ENCODE measurements at places on chromosomes 5 and 9. TPM values are rescaled to one million over a fixed set of nuclear protein-coding genes. Genes with fewer than 3 reads are reported as not detected.

The PLEKHG4B gene
- 0.13 TPM for total RNA-seq

The NUP155 gene
- total RNA-seq: 21.5 TPM

The PCDHGA7 gene
- 4.1 TPM for total RNA-seq

The KCNN2 gene
- total RNA-seq: 1.5 TPM

The MXD3 gene
- total RNA-seq: 6.6 TPM

The FAT2 gene
- 0.13 TPM for total RNA-seq

The EDIL3 gene
- total RNA-seq: 32.8 TPM

The PCDHGA5 gene
- total RNA-seq: 2.8 TPM

The ROPN1L gene
- 1.7 TPM for total RNA-seq

The CDX1 gene
- not detected for total RNA-seq

The ASTN2 gene
- 11.5 TPM for total RNA-seq

GRCh38 chr5:60084226-60084625 lies 190.7 kb upstream of the PDE4D start:
- DNase-seq: no peak

GRCh38 chr9:91077624-91078368 lies 276.2 kb downstream of the SYK start:
- no peak for DNase-seq

GRCh38 chr9:114745108-114745848 lies 60.6 kb downstream of the TNFSF15 start:
- peak; percentile 8 for DNase-seq

- no peak for DNase-seq
Measured at GRCh38 chr9:133004091-133004998, 25.9 kb downstream of the GFI1B start.

DNA sequence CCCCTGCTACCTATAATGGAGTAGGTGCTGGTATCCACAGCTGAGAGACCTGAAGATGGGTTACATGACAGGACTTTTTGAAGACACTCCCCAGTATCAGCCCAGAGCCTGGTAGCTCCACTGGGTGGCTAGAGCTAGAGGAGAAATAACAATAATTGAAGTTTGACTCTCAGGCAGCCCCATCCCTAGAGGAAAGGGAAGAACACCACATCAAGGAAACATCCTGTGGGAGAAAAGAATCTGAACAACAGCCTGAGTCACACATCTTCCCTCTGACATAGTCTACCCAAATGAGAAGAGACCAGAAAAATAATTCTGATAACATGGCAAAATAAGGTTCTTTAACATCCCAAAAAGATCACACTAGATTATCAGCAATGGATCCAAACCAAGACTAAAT lies 432.1 kb downstream of the CDH18 start:
- no peak for DNase-seq

- no peak for DNase-seq
Measured at GRCh38 chr5:116738615-116739261, 164.1 kb upstream of the SEMA6A start.

GRCh38 chr9:3650994-3651622 lies 125.3 kb upstream of the RFX3 start:
- no peak for DNase-seq

GRCh38 chr5:176543428-176544182 lies 5.5 kb upstream of the CDHR2 start:
- peak; percentile 81 for DNase-seq

DNA sequence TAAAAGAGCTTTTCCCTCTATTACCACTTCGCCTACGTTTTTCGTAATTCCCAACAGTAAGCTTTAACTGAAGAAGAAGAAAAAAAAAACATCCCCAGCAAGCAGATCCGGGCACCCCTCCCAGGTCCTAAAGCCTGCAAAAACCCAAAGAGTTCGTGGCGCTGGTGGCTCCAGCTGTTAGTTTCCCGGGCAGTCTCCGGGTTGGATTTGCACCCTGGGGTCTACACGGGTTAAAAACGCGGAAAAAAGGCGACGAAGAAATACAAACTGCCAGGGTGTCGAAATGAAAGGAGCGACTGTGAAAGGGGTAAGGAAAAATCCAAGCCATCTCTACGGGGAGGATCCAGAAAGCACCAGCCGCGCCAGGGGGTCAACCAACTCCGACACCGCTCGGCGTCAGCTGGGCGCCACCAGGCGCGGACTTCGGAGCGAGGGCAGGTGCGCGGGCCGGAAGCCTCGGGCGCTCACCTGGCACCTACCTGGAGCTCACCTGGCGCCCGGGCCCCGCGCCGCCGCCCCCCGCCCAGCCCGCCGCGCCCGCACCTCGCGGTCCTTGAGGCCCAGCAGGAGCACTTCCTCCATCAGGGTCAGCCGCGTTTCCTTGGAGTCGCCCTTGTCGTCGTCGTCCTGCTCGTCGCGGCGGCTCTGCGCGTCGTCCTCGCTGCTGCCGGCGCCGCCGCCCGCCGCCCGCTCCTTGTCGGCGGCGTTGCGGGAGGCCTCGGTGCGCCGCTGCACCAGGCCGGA lies 680 bp downstream of the GOLPH3 start:
- peak; percentile 86 for DNase-seq

GRCh38 chr5:134517553-134517952 lies 7.9 kb upstream of the JADE2 start:
- no peak for DNase-seq

DNA sequence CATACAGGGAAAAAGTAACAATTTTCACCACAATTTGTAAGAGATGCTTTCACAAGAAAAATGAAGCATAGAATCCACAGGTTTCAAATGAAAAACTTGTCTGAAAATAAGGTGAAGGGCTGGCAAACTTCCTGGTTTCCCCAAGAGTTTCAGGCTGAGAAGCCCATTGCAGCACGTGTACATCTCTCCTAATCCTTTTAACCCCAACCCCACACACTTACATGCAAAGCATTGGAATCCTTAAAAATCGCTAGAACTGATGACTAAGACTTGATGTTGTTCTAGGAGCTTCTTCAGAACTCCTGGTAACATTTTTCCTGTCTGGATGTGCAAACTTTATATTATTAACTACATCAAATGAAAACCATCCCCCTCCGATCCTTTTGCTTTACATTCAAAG lies 317.8 kb upstream of the RGMB start:
- no peak for DNase-seq

DNA sequence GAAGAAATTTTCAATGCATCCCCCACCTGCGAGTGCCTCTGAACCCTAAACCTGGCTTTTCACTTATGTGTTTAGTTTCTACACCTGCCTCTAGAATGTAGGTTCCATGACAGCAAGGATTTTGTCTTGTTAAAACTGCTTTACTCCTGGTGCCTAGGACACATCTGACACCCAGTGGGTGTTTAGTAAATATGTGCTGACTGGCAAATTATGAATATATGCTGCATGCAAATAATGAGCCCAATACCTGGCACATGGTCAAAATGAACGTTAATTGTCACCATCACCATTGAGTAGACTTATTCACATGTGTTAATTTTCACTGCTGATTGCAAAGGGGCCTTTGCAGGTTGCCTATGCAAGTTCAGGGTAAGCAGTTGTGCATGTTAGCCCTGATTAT lies 249.9 kb upstream of the WWC1 start:
- DNase-seq: no peak

GRCh38 chr5:155303120-155303519 lies 289.6 kb downstream of the KIF4B start:
- no peak for DNase-seq

GRCh38 chr5:78624011-78624541 lies 24.5 kb downstream of the LHFPL2 start:
- no peak for DNase-seq

GRCh38 chr9:93895535-93895934 lies 59.6 kb downstream of the BARX1 start:
- DNase-seq: no peak

DNA sequence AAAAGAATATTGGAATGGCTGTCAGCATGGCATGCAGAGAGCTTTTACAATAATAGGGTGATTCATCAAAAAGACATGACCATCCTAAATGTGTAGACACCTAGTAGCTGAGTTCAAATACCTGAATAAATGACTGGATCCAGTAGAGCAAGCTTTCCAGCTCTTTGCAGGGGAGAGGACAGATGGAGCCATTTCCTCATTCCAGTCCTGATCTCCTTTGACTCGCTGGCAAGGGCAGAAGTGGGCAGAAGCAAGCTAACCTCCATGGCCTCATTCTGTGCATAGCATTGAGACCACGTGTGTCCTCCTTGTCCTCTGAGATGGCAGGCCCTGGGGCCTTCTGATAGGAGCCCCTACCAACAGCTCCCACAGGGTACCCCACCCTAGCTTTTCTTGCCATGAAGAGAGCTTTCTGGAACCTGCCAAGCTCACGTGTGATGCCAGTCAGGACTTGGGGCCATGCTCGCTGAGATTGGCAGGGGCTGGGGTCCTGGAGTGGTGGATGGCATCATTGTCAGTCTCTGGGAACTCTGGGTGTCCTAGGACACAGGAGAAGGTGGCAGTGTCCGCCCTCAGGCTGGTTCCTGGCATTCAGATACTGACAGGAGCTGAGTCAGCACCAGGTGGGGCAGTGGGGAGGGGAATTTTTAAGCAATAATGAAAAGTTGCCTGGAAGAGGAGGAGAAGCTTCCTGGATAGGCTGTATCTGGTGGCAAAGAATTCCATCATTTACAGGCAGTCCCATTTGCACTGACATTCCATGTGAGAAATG lies 33.6 kb downstream of the WWC1 start:
- DNase-seq: no peak

DNA sequence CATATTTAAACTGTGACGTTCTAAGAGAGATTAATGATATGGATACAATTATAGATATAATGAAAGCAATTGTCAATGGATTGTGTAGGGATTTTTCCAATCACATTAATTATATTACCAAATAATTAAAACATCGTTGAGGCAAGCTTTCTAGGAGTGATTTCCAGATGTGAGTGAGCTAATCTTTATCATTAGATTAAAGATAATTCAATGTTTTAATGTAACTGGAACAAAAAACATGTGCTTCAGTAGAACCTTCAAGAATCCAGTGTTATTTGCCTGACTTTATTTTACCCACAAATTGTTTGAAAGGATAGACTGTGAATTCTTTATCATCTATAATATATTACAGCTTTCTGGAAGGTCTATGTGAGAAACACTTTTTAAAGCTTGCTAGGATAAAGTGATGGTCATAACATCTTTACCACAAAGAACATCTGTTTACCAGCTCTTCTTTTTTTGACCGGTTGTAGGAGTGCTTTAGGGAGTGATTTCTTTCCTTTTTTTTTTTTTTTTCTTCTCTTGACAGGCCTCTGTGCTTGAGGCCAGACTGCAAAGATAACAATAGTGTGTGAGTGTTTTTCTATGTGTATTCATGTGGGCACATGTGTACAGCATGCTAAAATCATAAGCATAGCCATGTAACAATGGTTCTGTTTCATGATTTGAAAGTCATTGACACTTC lies 35.0 kb downstream of the SNCAIP start:
- DNase-seq: no peak

- no peak for DNase-seq
Measured at GRCh38 chr5:112642885-112643284, 94.8 kb upstream of the APC start.

DNA sequence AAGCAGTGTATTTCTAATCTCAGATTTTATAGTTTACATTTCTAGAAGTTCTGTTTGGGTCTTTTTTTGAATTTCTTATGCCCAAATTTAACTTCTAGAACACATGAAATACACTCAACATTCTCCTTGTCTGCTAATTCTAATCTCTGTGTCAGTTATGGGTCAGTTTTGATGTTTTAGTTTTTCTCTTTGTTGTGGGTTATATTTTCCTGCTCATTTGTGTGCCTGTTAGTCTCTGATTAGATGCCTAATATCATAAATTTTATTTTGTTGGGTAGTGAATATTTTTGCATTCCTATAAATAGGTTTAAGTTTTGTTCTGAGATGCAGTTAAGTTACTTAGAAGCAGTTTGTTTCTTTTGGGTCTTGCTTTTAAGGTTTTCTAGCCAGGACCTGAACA lies 12.4 kb downstream of the LCP2 start:
- DNase-seq: no peak

DNA sequence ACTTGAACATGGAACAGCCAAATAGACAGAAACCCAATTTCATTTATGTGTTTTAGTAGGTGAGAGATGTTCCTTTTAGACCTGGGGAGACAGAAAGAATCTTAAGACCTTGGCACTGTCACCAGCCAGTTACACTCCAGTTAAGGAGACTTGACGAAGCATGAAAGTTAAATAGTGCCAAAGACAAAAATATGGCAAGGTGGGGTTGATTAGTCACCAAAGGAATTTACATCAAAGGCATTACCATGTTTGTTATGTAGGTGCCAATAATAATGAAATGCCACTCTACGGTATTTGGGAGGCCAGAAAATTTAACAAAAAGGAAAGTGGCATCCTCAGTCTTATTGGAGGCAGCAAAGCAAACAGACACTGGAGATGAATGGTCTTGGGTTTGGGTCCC lies 9.2 kb upstream of the IL12B start:
- no peak for DNase-seq

DNA sequence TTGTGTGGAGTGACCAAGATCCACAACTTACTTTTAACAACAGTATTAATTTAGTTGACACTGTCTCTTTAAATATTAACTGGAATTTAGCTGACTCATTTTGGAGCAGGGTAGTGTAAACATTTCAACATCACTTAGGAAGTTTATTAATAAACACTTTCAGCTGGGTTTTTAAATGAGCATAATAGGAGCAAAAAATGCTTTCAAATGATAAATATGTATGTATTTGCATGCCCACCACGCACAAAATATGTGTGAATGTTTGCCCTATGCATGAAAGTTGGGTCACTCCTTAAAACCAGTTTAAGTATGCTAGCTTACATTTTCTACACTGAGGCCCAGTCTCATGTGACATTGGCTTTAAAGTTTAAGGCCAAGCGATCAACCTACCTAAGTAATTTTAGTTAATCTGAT lies 2.9 kb downstream of the ZFAND5 start:
- DNase-seq: no peak
